NCI-H82 (cell line): ENCODE measurements at places on chromosomes 7 and 10.
A peak's percentile ranks its signal among the peaks of the same experiment; 100 is the strongest.

DNA sequence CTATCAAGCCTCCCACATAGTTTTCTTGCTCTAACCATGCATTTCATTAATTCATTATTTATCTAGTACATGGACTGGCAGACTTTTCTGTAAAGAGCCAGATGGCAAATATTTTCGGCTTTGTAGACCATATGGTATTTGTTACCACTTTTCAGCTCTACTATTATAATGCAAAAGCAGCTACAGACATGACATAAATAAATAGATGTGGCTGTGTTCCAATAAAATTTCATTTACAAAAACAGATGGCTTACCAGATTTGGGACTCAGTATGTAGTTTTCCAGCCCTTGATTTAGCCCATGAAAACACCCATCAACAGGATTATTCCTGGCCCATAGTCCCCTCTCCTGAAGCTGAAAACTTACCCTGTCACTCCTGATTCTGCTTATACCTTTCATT, 32.1 kb downstream of the PLCE1 start:
- no peak for DNase-seq

GRCh38 chr7:120164-120991, 72.0 kb upstream of the FAM20C start:
- no peak for DNase-seq

GRCh38 chr7:122448893-122449589, 144.5 kb upstream of the FEZF1 start:
- DNase-seq = no peak

GRCh38 chr10:12444981-12445700, 95.8 kb downstream of the CAMK1D start:
- no peak for DNase-seq

GRCh38 chr7:65722361-65722792, 150.5 kb upstream of the VKORC1L1 start:
- peak; percentile 62 for DNase-seq

DNA sequence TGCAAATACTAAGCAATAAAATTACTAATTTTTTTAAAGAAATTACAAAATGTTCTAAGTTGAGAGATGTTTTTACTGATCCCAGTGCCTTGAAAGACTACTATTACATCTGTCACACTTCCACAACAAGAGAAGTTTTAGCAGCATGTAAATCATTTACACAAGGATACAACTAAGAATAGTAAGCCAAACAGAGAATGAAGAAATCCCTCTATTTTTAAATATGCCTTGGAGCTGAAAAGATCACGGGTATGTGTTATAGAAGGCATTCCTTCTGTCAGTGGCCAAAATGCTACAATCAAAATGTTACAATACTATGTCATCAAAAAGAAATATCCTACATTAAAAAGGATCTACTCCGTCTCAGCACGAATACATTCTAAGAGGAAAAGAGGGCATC, 52.6 kb downstream of the LARP4B start:
- no peak for DNase-seq

DNA sequence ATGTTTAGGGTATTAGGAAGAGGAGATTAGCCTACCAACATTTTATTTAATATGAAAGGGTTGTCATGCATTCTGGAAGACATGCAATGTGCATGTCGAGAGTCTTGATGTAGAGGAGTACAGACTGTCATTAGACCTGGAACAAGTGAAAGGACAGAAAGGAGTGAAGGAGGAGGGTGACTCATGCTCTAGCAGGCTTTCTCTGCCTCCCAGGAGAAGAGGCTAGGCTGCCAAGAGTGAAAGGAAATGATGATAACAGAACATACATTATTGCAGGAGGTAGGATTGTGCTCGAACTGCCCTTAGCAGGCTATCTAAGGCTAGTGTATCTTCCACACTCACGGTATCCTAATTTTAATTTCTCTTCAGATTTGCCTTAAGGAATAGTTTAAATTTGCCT, 228.8 kb downstream of the EXOC4 start:
- no peak for DNase-seq

DNA sequence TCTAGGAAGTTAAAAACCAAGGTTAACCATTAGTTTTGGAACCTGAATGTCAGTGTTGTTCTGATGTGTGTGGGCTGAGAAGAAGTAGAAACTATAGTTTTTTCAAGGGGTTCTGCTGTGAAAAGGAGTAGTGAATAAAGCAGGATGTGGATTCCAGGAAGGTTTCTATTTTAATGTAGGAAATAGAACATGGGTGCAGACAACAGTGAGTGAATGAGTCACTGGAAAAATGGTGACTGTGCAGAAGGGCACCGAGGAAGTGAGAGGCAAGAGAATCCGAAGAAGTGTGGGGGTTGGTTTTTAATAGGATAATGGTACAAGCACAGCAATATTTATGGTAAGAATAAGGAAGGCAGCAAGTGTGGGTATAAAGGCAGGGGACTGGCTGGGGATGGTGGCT, 120.4 kb downstream of the ARHGAP21 start:
- no peak for DNase-seq

DNA sequence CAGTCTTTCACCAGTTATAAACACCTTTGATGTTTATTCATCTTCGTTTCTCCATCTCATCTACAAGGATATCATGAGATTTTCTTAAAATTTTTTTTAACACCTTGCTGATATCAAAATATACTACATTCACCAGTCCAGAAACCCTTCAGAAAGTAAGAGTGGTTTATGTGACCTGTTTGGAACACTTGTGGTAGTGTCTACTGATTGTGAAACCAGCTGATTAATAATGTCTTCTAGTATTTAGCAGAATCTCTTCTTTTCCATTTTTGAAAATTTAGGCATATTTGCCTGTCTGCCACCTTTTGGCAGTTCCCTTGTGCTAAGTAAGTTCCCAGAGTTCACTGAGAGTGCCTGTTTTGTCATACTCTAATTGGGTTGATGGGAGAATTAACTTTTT, 18.5 kb downstream of the DLD start:
- DNase-seq = no peak

DNA sequence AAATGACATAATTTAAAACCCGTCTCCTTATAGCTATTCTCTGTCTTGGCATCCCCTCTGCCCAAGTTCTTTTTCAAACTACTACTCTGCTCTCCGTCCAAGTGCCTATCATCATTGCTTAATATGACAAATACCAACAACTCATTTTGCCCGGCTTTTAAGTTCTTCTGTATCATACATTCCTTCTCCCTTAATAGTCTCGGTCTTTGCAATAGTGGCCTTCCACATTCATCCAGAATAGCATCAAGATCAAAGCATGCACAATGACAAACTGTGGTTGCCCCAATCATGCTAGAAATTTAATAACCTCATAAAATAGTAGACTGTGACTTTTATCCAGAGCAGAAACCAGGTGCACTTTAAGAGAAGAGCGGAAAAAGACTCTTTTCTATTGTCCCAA, 198.9 kb downstream of the ETV1 start:
- DNase-seq = no peak

DNA sequence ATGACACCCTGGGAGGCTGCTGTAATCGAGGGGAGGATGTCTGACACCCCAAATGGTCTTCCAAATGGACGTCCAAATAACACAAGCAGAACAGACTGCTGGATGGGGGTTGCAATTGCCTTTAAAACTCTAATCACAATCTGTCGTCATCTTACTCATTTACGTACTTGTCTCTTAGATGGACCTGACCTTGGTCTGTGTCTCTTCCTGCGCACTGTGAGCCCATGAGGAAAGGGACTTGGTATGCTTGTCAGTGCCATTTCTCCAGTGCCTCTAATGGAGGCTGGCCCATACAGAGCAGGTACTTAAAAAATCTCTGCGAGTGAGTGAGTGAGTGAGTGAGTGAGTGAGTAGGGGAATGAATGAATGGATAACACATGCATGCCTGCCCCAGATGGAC, 93.3 kb downstream of the DLG5 start:
- no peak for DNase-seq

- peak; percentile 26 for DNase-seq
These were observed 13.2 kb downstream of the ALKBH4 start for GRCh38 chr7:102451371-102452054.

GRCh38 chr7:30796105-30796869, 25.1 kb downstream of the MINDY4 start:
- no peak for DNase-seq

DNA sequence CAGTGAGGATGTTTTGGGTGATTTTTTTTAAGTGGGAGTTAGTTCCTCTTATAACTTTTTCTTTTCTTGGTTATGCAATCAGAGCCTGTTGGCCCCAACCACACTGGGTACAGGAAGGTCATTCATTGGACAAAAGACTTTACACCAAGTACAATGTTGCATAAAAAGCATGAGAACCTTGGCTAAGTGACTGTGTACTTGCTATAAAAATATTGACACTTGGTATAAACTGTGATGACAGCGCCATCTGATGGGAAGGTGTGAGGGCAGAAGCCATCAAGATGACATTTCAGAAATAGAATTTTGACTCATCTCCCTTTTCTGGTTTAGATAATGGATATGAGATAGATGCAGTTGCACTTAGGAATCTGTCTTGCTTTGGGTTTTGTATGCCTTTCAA, 126.4 kb upstream of the CCDC6 start:
- peak; percentile 59 for DNase-seq

DNA sequence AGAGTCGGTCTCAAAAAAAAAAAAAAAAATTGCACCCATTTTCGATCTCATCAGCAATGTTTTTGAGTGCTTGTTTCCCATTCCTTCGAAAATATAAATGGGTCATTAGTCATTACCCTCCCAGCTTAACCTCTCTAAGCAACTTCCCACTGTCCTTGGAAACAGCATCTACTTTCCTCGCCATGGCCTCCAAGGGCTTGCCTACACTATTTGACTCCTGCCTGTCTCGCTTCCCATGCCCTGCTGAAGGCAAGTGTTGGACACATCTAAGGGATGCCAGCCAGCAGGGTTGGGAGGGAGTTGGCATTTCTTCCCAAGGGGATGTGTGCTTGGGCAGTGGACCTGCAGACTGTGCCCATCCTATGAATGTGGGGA, 12.7 kb upstream of the RHBDD2 start:
- no peak for DNase-seq

GRCh38 chr10:101132636-101133473, 1.8 kb downstream of the TLX1 start:
- no peak for DNase-seq

DNA sequence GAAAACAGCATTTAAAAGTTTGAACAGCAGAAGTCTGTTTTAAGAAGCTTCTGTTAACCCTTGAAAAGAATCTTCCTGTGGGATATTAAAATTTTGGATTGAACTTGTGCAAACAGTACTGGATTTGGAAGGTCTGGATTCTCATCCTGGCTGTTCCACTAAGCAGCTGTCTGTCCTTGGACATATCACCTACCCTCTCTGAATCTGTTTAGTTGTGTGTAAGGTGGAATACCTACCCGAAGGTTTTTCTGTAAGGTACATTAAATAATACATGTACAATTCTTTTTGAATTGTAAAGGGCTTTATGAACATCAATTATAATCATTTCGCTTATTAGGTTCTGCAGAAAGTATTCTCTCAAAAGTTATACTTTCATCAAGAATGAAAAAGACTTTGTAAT, 2.2 kb downstream of the PDCD4 start:
- DNase-seq = peak; percentile 25

GRCh38 chr7:78489476-78490240, 691.1 kb downstream of the PHTF2 start:
- DNase-seq = peak; percentile 38

GRCh38 chr7:925601-926000, 28.9 kb downstream of the ADAP1 start:
- DNase-seq = no peak

- no peak for DNase-seq
These were observed 66.8 kb downstream of the ADAM12 start for GRCh38 chr10:126321440-126321839.

- DNase-seq = peak; percentile 8
These were observed 15.3 kb upstream of the MAPK8 start for GRCh38 chr10:48291190-48291589.

GRCh38 chr10:61896854-61897661, 4.4 kb upstream of the ARID5B start:
- DNase-seq = peak; percentile 81

DNA sequence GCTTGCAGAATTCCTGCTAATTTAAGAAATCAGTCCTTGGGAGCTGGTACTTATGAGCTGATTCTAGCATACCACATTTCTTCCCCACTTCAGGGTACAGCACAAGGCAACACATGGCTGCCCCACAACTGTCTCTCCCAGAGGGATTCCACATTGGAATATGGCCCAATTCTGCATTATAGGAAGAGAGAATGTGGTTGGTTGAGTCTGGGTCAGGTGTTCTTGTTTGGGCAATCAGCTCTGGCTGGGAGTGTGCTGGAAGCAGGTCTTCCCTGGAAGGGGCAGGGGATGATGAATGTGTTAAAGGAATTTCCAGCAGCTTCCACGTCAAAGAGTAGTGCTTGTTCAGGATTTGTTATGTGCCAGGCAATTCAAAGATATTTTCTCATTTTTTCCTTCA, 95.7 kb downstream of the BUB3 start:
- DNase-seq = no peak

DNA sequence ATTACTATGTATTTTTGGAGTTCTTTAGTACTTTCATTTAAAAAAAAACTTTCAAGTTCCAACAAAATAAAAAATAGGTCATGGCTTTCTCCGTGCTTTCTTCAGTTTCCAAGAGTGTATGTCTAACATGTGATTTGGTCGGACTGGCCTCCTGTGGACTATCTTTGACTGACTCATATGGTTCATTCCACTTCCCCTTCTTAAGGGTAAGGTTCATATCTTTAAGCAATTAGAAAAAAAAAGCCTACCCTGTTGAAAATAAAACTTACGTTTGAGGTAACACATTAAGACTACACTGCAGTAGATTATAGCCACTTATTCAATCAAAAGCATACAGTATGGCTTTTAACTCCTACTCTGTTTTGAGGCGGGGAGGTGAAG, 112.8 kb upstream of the AHR start:
- no peak for DNase-seq

DNA sequence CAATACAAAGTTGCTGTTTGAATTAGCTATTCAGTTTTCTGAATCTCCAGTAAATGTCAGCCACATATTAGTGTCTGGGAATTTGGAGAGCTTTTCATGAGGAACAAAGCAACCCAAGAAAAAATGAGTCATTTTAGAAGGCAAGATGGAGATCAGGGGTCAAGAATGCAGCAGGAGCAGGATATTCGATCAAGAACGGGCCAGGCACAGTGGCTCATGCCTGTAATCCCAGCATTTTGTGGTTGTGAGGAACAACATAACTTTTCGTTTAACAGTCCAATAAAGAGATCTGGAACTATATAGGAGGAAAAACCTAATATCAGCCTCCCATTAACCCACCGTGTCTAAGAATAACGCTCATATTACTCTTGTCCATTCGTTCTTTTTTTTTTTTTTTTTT, 600.5 kb downstream of the MAGI2 start:
- DNase-seq = no peak

GRCh38 chr10:127398140-127398970, 150.8 kb upstream of the NPS start:
- DNase-seq = peak; percentile 16

- peak; percentile 24 for DNase-seq
These were observed 624 bp upstream of the ZNF783 start for GRCh38 chr7:149261316-149261828.

DNA sequence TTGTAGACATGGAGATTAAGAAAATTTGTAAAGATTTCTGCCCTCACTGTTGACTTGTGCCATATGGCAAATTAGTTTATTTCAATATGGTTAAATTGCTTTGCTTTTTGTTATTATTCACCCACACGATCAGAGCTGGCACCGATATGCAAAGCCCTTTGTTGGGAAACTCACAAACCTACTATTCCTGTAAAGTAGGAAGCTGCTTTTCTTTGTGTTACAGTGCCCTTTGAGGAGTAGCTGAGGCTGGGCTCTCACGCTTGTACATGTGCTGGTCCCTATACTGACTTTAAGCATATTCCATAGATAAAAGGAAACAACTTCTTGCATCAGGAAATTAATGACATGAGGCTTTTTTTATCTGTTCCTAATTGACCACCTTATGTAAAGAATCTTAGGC, 17.6 kb upstream of the AOAH start:
- DNase-seq = no peak
